ENCODE measurements at places on chromosomes 12 and 14.
A peak's percentile ranks its signal among the peaks of the same experiment; 100 is the strongest.

GRCh38 chr12:92360543-92360942 is 214.9 kb upstream of the BTG1 start:
- DNase-seq: peak; percentile 2

- DNase-seq: no peak
Observed at GRCh38 chr14:52729585-52729924, 411 bp upstream of the STYX start.

DNA sequence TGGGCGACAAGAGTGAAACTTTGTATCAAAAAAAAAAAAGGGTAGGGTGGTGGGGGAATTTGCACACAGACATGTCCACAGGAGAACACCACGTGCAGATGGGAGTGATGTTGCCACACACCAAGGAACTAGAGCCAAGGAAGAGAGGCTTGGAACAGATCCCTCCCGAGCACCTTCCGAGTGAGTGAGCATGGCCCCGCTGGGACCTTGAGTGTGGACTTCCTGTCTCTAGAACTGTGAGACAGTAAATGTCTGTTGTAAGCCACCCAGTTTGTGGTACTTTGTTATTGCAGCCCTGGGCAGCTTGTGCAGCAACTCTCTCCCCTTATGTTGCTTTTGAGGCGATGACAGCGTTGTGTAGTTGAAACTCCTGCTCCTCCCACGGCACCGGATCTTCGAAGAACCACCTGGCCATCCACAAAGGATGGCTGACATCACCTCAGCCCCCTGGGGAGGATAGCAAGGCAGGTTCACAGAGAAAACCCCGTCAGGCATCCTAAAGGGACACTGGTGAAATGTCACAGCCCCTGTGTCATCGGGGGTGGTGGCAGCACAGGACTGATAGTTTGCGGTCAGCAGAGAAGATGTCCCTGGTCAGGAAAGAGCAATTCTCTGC is 54.7 kb upstream of the PLEKHG3 start:
- peak; percentile 78 for DNase-seq

DNA sequence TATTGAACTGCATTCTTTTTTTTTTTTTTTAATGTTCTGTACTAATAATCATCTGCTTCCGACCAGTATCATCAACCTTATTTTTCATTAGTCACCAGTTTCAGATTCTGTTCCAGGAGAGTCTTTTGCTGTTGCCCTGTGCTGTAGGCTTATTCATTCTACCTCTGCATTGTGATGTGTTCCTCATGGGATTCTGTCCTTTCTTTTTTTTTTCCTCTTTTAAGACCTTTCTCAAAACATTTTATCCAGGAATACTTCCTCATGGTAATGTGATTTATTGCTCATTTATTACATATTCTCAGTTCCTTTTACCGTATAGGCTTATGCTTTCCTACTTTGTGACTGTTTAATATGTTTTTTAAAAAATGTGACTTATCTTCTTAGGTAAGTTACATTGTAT is 4.8 kb downstream of the NDUFA9 start:
- DNase-seq: no peak

DNA sequence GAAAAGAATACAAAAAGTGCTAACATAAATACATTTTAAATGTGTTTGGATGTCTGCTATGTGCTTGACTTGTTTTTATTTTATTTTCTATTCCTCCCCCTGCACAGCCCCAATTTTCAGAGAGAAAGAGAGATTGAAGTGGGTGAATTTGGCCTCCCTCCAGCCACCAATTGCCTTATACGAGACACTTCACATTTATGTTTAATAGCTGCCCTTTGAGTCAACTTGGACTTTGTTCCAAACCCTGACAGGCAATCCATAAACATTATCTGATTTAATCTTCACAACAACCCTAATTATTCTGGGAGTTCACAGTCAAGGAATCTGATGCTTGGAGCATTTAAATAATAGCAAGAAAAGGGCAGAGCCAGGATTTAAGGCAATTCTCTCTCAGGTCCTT is 161.7 kb downstream of the SLC15A4 start:
- DNase-seq: no peak

DNA sequence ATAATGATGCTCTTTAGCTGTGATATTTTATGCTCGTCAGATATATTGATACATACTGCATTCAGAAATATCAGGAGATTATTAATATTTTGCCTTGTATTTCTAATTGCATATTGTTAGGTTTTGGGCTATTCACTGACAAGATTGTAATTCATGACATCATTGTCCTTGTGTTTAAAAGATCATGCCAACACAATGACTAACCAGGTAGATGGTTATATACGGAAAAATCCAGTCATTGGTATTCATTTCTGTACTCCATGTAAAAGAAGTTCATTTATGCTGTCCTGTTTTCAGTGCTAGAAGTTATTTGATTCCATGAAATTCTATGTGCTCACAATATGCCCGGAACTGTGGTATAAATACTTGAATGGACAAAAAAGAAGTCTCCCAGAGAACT is 107.5 kb downstream of the KITLG start:
- DNase-seq: no peak

DNA sequence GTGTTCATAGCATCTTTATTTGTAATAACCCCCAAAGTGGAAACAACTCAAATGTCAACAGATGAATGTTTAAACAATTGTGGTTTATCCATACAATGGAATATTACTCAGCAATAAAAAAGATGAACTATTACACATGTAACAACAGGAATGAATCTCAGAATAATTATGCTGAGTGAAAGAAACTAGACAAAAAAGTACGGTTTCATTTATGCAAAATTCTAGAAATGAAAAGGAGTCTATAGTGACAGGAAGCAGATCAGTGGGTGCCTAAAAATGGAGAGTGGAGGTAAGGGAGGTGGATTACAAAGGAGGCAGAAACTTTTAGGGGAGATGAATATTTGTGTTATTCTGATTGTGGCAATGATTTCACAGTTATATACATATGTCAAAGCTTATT is 4.8 kb downstream of the PRKCH start:
- DNase-seq: no peak

DNA sequence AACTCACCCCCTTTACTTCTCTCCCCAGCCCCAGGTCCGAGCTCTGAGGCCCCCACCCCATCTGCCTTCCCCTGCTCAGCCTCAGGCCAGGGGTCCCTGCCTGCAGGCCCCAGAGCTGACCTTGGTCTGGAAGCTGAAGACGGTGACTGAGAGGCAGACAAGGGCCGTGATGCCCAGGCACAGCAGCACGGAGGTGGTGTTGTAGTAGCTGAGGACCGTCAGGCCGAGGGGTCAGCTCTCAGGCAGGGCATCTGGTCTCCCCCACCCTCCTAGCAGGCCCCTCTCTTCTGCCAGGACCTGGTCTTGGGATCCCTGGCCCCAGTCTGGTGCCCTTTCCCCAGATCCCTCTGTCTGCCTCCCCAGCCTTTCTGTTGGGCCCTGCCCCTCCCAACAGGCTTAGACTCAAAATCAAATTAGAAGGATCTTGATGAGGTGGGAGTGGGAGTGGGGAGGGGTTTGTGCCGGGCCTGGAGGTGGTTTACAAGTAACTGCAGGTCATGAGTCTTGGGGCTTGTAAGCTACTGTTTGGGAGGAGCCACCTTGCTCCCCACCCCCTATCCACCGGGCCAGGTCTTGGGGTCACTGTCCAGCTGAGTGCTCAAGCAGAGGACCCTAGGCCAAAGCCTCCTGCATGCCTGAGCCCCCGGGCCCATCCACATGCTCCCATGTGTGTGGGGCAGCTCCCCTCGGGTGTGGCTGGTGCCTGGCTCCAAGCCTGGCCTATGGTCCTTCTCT is 14.2 kb downstream of the FAIM2 start:
- DNase-seq: no peak

GRCh38 chr14:79408696-79409095 is 802.6 kb downstream of the DIO2 start:
- DNase-seq: no peak

- DNase-seq: no peak
Observed at GRCh38 chr12:109741970-109742703, 28.5 kb downstream of the FAM222A start.

GRCh38 chr14:84131924-84132323 is 1398.0 kb upstream of the FLRT2 start:
- DNase-seq: no peak

DNA sequence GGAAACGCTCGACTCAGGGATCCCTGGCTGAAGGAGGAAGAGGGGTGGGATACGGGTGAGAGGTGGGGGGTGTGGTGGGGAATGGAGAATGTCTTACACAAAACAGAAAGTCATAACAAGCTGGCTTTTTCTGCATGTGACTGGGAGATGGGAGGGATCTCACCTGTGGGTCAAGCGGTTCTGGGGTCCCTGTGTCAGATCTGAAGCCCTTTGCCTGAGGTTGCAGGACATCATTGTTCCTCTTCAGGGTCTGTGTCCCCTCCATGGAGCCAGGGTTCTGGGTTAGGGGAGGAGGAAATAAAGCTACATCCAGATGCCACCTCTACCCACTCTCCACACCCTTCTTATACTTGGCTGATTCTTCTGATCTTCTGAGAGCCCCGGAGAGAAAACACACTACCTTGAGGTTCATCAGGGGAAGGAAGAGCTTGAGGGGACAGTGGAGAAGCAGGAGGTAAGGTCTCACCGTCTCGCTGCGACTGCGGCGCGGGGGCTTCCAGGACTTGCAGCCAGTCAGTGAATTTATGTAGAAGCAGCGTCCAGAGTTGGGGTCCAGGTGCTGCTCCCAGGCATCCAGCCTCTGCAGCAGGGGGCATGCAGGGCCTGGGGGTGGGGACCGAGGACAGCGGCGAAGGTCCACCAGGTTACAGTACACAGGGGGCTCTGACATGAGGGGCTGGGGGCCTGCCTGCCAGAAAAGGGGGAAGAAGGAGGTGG is 2.5 kb downstream of the ARHGAP9 start:
- no peak for DNase-seq

DNA sequence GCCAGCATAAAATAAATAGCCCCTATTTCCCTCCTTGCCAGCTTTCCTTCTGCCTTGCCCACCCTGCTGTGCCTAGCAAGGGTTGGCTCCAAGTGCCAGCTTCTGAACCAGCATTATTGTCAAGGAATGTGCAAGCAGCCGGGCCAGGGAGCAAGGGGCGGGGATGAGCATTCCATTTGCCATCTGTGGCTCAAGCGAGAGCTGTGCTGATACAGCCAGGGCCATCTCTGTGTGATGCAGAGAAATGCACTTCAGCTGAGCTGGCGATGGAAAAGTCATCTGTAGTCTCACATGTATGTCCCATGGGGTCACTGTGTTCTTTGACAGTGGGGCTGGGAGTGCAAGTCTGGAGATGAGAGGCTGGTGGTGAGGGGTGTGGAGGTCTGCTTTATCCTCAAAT is 137.3 kb downstream of the SUDS3 start:
- no peak for DNase-seq

- DNase-seq: no peak
Observed at GRCh38 chr14:36426836-36427235, 93.2 kb downstream of the NKX2-1 start.

DNA sequence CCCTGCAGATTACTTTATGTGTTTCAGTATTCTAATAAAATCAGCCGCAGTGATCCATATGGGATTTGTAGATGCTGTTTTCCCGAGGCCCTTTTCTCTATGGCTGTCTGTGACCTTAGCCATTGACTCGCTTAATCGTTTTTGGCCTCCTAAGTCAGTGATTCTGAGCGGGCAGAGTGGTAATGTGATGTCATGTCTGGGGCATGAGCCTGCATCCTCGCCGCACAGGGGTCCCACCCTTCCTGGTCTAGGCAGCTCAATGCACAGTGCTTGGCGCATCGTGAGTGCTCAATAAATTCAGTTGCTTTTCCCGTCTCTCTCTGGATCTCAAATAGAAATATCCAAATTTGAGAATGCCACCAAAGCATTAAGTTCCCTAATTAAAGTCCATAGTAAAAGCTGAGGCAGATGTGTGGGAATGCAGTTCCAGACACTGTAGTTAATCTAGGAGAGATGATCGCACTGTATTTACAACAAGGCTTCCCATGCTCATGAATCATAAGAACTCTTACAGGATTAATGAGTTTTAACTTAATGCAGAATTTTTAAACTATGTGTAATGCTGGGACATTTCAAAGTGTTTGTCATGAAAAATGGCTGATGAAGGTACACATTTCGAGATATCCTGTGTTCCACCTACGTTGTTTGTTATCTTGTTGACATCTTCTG is 29.3 kb downstream of the HMGA2 start:
- DNase-seq: no peak

- DNase-seq: peak; percentile 35
Observed at GRCh38 chr12:29425722-29426121, 44.8 kb upstream of the ERGIC2 start.

GRCh38 chr14:99696929-99697328 is 12.8 kb downstream of the CYP46A1 start:
- DNase-seq: no peak

- DNase-seq: no peak
Observed at GRCh38 chr12:5912437-5913334, 32.4 kb downstream of the ANO2 start.

DNA sequence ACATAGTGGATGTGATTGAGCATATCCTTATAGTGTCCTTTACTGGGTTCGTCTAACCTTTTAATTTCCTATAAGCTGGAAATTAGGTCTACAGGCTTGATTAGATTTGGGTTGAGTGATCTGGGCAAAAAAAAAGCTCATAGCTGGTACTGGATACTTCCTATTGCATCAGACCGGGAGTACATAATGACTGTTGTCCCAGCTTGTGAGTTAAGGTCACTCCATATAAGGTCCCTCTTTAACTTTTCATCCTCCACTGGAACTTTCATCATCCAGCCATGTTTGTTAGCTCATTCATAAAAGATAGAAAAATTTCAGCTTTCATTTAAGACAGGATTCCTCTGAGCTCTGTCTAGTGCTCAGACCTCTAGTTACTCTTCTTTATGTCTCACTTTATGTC is 80.8 kb downstream of the C14orf132 start:
- no peak for DNase-seq
